ENCODE measurements at places on chromosomes 7 and 10.

DNA sequence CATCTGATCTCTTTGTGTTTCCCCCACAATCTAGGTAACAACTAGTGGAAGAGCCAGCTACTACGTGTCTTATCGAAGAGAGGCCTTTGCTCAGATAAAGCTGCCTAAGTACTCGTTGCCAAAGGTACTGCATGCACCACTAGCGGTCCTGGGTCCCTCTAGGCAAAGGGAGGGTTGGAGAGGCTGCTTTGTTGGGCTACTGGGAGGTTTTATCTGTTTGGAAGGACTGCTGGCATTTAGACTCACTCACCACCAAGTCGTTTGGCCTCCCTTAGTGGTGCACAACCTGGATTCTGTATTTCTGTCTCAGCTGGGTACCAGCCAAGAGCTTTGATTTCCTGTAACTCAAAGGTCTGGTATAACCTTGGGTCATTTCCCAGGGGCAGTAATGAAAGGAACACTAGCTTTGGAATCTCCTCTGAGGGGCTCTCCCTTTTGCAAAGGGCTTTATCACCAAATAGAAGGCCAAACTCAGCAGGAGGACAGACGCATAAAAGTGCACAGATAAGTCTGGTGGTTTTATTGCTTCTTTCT is 498.3 kb downstream of the SORCS3 start:
- DNase-seq = no peak

DNA sequence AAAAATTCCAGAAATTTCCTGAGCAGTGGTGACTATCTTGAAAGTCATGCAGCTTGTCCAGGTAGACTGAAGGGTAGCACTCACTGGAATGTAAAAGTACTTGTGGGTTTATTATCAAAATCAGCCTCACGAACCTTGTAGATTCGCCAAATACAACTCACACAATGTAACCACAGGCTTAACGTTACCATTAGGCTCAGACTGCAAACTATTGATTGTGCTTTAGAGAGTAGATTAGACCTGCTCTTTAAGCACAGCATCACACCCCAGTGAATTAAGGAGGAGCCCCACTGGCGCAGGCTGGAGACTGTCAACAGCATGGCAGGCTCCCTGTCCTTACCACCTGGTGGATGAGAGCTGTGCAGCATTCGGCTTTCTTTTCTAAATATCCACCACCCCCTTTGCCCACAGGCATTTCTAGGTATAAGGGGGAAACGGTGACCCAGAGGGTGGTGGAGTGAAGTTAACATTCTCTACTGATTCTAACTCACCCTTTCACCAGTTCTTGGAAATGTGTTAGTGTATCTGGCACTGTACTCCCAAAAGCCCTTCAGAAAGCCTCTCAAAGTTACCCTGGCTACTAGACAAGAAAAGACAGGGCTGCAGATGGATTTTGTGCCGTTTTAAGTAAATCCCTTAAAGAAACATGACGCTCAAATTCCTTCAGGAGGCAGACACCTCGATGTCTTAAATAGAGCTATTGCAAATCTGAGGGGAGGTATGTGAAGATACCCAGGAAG is 56.6 kb downstream of the GSDME start:
- no peak for DNase-seq

GRCh38 chr10:118804262-118804773 is 49.5 kb upstream of the CACUL1 start:
- DNase-seq = no peak

- no peak for DNase-seq
These were observed 1.9 kb downstream of the COL1A2 start for GRCh38 chr7:94396596-94396995.

DNA sequence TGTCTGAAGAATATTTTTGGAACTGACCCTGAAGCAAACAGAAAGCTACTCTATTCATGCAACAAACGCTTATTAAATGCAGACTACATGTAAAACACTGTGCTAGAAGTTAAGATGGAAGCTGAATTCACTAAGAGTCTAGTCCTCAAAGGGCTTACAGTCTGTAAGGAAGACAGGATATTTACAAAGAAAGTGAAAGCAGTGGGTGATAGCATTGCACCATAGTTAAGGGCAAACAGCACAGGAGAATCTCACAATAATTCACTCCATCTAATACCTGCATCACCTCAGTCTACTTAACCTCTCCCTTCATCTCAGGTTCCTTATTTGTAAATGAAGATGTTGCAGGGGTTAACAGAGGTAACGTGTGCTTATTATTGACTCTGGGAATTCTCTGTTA is 360.0 kb upstream of the AOAH start:
- DNase-seq = no peak

- DNase-seq = peak; percentile 91
These were observed 1.6 kb downstream of the ZNF467 start for GRCh38 chr7:149771720-149772240.
